Hematopoietic multipotent progenitor cell (in vitro differentiated cells): ENCODE measurements at places on chromosomes 16 and 17. TPM values are rescaled to one million over a fixed set of nuclear protein-coding genes. Genes with fewer than 3 reads are reported as not detected.

Gene TBC1D3I
- 0.54 TPM for total RNA-seq

- DNase-seq = no peak
Measured at GRCh38 chr17:63991611-63992010, 6.5 kb upstream of the PRR29 start.

GRCh38 chr16:79347277-79347676 lies 253.3 kb downstream of the MAF start:
- DNase-seq = no peak

- no peak for DNase-seq
Measured at GRCh38 chr16:81879625-81880024, 100.5 kb downstream of the PLCG2 start.

DNA sequence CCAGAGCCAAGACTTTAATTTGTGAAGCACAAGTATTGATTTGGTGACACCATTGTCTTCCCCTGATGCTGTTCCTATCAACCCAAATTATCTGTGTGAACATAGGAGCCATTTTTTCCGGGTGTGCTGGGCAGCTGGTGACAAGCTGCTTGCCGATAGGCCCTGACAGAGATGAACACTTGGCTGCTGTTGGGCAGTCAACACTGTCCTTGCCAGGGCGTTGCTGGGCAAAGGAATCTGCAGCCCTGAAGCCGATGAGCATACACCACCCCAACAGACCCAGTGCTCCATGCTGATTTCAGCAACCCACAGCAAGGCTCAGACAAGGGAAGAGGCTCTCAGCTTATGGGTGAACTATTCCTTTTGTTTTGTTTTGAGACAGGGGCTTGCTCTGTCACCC lies 105.4 kb downstream of the YPEL2 start:
- DNase-seq = no peak

Gene UTS2R
- not detected for total RNA-seq

GRCh38 chr17:1043601-1044251 lies 46.8 kb downstream of the TIMM22 start:
- DNase-seq = peak; percentile 54

- DNase-seq = no peak
Measured at GRCh38 chr17:40349477-40349894, 15.1 kb downstream of the GJD3 start.

DNA sequence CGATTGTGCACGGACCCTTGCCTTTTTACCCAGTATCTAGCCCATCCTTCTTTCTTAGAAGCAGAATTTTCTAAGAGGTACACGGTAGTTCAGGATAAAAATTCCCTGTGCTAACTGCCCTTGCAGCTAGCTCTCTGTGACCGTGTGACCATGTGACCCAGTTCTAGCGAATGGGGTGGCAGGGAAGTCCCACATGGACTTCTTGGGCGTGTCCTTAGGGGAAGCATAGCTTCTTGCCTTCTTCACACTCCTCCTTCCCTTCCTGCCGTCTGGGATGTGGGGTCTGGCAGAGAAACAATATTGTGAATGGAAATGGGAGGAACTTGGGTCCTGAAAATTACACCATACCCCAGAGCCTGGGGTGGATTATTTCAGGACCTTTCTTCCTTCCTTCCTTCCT lies 670.7 kb downstream of the MAF start:
- DNase-seq = no peak

GRCh38 chr17:47730681-47731080 lies 2.4 kb upstream of the TBX21 start:
- DNase-seq = no peak

- DNase-seq = no peak
Measured at GRCh38 chr17:31470592-31470991, 79.1 kb downstream of the RAB11FIP4 start.

- DNase-seq = no peak
Measured at GRCh38 chr17:47697906-47698711, 4.1 kb downstream of the TBKBP1 start.

Gene KRTAP1-1
- total RNA-seq = not detected

Gene QRICH2
- 3.0 TPM for total RNA-seq

Gene CCL7
- total RNA-seq = not detected

DNA sequence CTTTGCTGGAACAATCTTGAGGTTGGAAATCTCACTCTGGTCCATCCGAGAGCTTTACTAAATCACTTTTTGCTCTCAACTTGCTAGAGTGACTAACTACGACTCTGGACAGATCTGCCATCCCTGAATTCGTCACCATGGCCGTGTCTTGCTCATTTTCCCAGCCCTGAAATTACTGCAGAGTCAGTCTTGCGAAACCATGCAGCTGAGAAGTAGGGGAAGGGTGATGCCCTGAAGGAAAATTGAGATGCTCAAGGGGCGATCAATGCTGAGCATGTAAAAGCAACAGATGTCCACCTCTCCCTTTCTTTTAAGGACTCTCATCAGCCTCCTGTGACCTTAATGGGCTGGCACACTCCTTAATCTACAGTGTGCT lies 18.8 kb downstream of the PCTP start:
- DNase-seq = no peak

GRCh38 chr16:2238150-2238837 lies 2.0 kb downstream of the DNASE1L2 start:
- no peak for DNase-seq

- DNase-seq = no peak
Measured at GRCh38 chr17:65278820-65279184, 141.6 kb downstream of the RGS9 start.

Gene PABPN1L
- total RNA-seq = 0.54 TPM

Gene ASIC2
- total RNA-seq = under 0.01 TPM

GRCh38 chr16:54509456-54509855 lies 222.9 kb upstream of the IRX3 start:
- DNase-seq = no peak

DNA sequence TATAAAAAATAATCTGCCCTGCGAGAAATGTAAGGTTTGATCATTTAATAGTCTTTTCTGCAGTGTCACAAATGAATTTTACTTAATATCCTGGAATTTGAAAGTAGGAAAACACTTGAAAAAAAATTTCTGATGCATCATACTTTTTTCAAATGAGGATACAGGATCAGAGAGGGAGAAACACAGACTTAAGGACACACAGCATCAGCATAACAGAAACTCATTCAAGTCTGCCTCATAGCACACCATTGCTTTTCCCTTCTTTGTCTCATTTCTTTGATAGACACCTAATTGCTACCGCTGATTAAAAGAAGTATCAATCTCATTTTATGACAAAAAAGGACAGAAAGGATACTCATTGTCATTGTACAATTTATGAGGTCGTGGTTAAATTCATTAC lies 319.0 kb downstream of the TMEM114 start:
- no peak for DNase-seq

Gene ASGR1
- 7.3 TPM for total RNA-seq

DNA sequence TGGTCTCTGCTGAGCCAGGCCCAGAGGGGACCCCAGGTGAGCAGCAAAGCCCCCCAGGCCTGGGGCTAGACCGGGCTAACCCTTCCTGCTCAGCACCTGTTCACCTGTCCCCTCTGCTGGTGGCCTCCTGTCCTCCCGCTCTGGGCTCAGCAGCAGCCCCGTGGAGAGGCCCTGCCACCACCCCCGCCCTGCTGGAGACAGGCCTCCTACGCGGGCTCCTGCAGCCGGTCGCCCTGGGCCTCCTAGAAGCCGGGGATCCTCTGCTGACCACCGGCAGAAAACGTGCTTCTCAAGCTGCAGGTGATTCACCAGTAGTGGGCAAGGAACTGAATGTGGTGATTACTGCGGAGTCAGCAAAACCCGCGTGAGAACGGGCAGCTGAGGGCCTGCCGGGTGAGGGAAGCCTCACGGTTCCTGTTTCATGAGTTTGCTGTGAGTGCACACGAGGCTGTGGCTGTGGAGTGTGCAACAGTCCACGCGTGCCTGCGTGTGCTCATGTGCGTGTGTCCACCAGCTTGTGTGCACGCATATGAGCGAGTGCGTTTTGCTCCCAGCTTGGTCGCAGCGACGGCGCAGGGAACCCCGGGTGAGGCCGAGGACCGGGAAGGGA lies 792 bp downstream of the SECTM1 start:
- peak; percentile 60 for DNase-seq

Gene PYDC1
- not detected for total RNA-seq

- no peak for DNase-seq
Measured at GRCh38 chr17:34675605-34676004, 96.2 kb downstream of the TMEM132E start.

- DNase-seq = no peak
Measured at GRCh38 chr17:11369575-11369974, 128.6 kb downstream of the SHISA6 start.

GRCh38 chr17:56317351-56318208 lies 164.3 kb downstream of the ANKFN1 start:
- DNase-seq = no peak

Gene KCNJ16
- total RNA-seq = under 0.01 TPM

Gene ZFP3
- total RNA-seq = 1.3 TPM

DNA sequence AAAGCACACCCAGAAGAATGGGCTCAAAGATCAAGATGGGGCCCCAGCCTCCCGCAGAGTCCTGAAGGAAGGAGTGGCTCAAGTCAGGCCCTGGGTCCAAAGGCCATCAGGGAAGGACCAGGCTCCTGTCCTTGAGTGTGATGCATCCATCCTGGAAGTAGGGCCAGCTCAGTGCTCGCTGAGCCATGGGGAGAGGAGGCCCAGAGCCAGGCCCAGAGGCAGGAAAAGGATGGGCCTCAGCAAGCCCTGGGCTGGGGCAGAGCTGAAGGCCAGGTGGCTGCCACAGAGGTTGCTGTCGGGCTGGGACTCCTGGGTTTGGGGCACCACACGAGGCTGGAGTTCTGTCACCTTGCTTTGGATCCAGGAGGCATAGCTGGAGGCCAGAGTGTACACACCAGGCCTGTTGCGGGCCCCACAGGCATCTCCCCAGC lies 3.7 kb downstream of the PRSS8 start:
- DNase-seq = no peak

DNA sequence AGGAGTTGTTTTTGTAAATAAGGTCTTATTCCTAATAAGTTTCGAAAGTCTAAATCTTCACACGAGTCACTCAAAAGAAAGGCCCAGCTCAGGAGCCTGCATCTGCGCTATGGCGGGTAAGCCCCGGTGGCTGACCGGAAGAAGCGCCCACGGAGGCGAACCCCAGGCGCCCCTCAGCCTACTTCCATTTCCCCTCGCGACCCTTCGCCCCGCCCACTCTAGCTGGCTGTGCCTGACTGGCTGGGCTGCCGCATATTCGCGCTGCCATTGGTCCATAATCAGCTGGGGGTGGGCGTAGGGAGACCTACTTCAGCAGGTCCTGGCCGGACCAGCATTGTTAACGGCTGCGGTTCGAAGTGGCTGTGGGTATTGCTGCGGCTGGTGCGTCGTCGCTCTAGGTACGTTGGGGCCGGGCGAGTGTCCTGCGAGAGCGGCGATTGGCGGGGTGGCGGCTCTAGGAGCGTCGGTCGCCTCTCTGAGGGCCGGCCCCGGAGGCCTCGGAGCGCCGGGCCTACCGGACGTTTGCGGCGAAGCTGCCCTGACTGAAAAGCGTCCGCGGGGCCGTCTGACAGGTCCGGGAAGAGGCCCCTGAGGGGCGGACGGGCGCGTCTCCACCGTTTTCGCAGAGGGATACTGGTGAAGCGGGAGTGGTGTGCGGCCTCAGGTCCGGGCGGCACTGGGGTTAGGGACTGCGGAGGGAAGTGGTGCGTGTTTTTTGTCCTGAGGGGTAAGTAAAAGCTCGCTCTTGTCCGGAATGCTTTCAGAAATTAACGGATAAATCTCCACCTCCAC lies at the start of gene ATF7IP2:
ATF7IP2 (plus strand) TSS at position 337 of the 792 bp plus-strand sequence. CDS start 44,560 bp downstream, outside the sequence.
- DNase-seq = peak; percentile 92

GRCh38 chr17:29126268-29126930 lies 53.8 kb downstream of the MYO18A start:
- no peak for DNase-seq

Gene PRRT2
- total RNA-seq = 0.27 TPM

- DNase-seq = no peak
Measured at GRCh38 chr17:78111727-78112517, 16.6 kb downstream of the TMC6 start.

Gene RNF112
- total RNA-seq = under 0.01 TPM

DNA sequence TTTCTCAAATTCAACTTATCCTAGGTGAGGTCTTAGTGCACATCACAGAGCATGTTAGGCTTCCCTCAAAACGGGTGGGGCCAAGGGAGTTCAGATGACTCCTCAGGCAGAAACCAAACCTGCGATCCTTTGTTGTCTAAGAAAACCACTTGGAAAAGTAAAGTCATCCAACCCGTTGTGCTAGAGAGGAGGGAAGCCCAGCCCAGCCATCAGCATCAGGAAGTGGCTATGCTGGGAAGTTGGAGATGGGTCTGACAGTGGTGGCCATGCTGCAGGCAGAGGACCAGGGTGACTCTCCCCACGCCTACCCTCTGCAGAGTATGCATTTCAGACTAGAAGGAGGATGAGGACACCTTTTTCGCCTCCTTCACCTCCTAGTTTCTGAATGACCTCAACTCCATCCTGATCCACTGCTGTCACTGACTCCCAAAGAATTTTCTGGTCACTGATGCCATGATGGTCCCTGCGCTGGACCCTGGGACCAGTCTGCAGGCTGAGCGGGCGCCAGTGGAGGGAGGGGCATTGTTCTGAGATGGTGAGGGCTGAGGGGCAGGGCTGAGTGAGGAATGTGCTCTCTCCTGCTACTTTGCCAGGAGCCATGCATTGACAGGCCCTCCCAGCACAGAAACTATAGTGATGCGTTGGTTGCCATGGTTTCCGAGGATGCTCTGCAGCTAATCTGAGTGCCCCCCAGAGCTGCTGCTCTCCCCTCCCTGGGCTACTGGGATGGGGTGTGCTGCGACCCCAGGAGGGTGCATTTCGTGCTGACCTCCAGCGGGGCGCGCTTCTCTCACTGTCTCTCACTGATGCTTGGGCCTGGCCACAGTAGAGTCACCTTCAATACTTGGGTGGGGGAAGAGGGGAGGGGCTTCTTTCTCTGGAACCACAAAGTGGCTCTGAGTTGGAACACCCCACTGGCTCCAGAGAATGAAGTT lies 20.4 kb downstream of the ALOX12B start:
- no peak for DNase-seq

- no peak for DNase-seq
Measured at GRCh38 chr16:72137380-72138063, 34.4 kb downstream of the PMFBP1 start.

DNA sequence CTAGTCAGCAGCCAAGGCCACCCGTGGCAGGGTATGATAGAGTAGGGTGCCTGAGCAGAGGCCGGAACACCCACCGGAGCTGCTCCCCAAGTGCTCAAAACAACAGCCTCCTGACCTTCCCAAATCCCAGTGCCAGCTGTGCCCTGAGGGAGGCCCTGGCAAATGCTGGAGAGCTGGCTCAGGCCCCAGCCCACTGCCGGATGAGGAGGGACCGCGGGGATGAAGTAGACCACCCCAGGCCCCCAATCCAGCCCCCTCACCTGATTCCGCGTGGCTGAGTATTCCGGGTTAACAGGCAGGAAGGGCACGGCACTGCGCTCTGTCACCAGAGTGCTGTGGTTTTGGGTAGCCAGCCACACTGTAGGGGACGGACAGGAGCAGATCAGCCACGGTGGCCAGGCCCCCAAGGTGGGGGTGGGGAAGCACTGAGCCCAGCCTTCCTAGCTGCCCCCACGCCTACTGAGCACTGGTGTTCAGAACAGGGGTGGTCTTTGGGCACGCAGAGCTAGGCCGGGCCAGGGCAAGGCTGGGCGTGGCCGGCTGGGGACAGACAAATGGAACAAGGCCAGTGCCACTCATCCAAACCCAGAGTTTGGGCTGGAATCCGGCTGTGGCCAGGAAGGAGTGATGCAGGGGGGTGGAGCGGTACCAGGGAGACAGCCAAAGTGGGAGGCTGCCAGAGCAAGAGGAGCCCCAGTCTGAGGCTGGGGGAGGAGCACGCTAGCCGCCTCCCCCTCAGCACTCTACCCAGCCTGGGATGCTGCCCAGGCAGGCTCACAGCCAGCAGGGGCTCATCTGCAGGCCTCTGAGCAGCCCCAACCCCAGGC lies 9.1 kb downstream of the TP53I13 start:
- no peak for DNase-seq

Gene PPY
- total RNA-seq = 0.27 TPM

Gene PRCD
- total RNA-seq = 0.81 TPM

- no peak for DNase-seq
Measured at GRCh38 chr16:25030420-25031131, 15.4 kb upstream of the ARHGAP17 start.
